ENCODE measurements at places on chromosomes 1 and 21.

GRCh38 chr1:36528361-36529349 is 45.9 kb upstream of the CSF3R start:
- no peak for DNase-seq

DNA sequence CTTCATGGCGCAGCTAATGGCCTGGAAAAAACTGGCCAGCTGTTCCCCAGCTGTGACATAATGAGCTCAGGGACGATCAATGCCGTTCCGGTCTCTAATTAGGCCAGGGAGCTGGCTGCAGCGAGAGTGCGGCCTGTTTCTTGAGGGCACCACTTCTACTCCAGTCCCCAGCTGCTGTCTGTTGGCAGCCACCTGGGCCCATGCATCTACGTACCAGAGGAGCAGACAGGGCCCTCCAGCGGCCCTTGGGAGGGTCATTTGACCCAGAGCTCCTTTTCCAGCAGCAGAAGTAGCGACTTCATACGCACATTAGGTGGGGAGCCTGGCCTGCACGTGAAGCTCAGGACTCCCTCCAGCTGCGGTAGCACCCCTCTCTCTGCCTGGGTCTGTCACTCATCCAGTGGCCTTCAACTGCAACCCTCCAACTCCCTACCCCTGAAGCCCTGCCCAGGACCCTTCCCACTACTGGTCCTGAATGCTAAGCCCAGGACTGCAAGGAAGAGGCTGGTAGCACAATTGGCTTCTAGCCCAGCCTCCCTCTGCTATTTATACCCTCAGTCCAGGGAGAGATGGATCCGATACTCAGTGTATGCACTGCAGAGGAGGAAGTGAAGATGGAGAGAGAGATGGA is 9.1 kb upstream of the GPR61 start:
- peak; percentile 66 for DNase-seq

DNA sequence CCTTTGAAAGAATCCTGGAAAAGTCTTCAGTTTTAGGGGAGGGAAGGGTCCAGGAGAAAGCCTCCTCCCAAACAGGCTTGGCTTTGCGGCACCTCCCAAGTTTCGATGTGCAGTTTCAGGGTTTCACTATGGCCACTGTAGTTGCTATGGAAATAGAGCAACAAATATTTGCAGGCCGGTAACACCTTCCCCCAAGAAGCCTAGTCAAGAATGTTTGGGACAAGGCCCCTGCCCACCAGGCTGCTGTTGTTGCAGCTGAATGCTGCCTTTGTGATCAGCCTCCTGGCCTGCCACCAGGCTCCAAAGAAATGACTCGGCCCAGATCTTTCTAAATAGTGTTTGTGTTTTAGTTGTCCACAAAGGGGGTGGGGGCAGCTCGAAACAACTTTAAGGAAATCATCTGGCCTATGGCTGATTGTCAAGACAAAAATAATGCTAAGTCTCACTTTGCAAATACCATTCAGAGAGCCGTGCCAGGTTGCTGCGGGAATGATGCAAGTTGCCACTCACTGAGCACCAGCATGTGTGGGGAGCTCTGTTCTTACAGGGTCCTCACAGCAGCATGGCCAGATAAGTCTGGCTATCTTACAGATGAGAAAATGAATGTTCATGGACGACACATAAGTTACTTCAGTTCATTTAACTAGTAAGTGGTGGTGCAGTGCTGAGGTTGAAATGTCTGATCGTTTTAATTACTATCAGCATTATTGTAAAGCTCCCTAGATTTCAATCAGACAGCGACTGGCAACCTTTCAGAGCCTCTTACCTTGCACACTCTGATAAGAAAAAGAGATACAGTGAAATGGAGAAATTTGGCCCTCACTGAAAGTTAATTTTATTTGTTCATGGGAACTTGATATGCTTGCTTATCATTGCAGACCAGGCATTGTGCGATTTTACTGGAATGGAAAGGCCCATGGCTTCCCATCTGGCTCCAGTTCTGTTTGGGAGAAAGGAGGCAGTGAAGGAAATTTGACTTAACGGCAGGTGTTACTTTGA is 91.2 kb upstream of the JUN start:
- DNase-seq = peak; percentile 46

DNA sequence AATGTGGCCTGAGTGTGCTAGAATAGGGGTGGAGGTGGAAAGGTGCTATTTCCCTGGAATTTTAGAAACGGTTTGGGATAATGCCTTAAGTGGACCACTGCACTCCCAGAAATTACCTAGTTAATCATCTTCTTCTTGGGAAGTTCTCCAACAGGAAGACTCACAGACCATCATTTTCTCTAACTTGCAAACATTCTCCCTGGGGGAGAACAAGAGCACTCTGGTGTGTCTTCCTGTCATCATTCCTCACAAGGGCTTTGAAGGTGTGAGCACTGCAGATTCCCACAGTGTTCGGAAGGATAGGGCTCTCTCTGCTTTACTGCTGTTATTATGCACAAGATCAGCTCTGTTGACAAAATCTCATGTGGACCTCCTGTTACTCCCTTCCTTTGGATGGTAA is 54.9 kb upstream of the TSPAN2 start:
- no peak for DNase-seq

- no peak for DNase-seq
Observed at GRCh38 chr1:24803987-24804530, 58.8 kb downstream of the CLIC4 start.

DNA sequence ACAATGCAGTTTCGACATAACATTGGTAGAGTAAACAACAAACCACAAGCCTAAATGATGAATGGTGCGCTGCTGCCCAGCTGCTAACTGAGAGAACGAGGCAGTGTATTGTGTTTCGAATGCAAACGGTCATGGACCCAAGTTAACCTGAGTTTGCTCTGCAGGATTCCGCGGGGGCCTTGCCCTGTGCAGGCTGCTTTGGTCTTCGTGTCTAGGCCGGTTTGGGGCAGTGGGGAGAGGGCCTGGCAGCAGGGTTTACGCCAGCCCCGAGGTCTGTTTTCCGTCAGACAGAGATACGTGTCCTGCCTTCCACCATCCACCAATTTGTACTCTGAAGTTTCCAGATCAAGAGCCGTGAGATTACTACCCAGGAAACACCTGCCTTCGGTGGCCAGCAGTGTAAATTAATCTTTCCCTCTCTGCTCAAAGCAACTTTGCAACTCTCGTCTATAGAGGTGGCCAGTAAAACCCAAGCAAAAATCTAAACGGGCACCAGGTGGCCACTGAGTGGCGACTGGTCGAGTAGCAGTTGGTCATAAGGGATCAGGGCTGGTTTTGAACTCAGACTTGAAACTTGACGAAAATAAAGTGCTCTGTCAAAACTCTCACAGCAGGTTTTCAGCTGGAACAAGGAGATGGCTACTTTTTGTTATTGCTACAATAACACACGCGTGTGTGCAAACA is 6.3 kb upstream of the PRDM15 start:
- no peak for DNase-seq

DNA sequence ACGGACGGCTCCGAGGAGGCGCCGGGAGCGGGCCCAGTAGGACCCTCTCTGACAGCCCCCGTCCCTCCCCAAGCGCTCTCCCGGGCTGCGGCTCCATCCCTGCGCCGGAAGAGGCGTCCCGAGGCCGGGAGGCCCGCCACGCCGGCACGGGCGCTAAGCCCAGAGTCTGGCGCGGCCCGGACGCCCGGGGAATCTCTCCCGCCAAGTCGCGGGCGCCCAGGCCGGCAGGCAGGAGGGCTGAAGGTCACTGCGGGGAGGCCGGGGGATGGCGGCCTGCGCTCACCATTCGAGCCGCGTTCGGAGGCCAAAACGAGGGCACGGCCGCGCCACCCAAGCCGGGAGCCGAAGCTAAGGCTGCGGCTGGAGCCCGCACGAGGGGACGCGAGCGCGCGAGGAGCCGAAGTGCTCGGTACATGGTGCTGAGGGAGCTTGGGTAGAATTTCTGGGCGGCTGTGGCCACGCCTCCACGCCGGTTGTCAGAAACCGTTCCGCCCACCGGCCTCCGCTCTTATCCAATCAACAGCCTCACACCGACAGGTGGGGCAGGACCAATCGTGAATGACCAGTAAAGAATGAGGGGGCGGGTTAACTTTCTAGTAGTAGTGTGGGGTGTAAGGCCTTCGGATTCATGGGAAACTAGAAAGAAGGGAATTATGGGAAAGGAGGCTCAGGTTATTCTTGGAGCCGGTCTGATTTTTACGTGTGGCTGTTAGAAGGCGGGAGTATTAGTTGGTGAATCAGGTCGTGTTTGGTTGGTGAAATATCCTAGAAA is at the start of gene FH:
FH (minus strand) TSS at position 448 of the 772 bp plus-strand sequence; CDS start at position 415, 33 bp downstream.
- DNase-seq = peak; percentile 91

DNA sequence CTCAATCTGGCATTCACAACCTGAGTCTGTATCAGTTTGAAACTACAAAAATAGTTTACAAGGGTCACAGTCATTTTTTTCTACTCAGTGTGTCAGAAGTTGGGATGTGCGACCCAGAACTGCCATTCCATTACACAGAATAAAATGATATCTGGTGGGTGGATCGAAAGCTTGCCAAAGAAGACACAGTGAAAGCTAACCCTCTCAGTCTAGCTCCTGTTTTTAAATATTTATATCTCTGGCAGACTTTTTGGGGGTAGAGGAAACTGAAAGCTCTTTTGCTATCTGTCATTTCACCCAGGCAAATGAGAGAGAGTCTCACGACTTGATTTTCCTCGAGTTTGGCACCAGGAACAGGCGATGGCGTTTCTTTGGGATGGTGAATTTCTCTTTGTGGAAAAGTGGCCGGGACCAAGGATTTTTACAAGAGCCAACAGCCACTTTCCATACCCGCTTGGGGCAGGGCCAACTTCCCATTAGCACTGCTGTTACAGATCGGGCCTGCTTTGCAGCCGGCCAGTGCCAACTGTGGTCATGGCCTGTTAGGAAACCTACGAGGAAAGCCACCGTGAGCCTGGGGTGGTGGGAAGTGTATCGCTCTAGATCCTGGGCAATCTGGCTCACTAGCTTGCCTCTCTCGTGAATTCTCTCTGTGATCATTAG is 185.5 kb upstream of the NFIA start:
- no peak for DNase-seq

DNA sequence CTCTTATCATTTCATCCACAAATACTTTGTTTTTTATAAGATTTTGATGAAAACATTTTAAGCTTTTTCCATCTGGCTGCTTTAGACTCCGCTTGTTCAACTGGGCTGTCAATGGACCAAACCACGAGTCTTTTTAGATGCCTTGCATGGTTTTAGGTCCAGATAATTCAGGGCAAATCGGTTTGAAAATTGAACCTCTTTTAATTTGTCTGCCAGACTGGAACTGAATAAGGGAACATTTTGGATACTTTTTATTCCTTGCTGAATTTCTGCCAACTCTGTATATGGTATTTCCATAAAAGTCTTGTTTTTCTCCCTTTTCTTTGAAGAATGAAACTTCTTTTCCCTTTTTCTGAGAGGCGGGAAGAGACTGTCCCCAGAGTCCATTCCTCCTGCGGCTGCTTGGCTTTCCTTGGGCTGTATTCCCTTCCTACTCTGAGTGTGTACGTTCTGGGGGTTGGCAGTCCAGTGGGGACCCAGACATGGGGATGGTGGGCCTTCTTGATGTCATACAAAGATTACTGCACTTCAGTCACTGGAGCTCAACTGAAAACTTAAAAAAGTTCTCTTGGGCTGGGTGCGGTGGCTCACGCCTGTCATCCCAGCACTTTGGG is 46.5 kb upstream of the CNN3 start:
- no peak for DNase-seq

GRCh38 chr1:71667216-71667615 is 586.4 kb upstream of the ZRANB2 start:
- DNase-seq = no peak

DNA sequence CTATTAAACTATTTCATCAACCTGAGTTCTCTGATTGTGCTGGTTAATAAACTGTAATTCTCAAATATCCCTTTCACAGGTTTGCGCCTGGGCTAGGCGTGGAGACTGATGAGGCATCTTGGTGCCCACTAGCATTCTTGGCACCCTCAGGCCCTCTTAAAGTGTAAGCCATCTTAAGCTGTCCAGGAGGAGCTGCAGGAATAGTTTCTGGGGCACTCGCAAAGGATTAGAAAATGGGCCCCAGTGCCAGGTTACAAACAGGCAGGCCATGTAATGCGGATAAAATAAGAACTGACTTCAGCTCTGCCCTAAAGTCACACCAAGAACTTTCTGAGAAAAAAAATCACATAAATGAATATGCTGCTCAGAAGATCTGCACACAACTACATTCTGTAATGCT is 1.1 kb downstream of the CASQ2 start:
- no peak for DNase-seq

DNA sequence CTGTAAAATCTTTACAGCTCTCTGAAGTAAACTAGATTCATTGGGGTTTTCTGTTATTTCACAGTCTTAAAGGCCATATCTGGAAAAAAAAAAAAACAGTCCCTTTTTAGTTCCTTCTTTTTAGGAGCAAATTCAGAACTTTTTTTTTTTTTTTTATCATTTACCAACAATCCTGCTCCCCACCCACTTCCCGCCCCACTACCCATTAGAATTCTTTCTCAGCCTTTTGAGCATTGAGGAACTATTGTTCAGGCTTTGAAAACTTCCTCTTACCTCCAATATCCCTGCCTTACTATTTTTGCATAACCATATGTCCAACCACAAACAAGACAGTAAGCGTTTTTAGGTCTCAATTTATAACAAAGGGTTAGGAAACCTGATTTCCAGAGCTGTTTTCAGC is 330.1 kb downstream of the PLPP3 start:
- DNase-seq = no peak

- DNase-seq = no peak
Observed at GRCh38 chr1:54888080-54888733, 1.2 kb upstream of the DHCR24 start.

- DNase-seq = peak; percentile 32
Observed at GRCh38 chr1:56390232-56390867, 189.0 kb downstream of the PLPP3 start.

DNA sequence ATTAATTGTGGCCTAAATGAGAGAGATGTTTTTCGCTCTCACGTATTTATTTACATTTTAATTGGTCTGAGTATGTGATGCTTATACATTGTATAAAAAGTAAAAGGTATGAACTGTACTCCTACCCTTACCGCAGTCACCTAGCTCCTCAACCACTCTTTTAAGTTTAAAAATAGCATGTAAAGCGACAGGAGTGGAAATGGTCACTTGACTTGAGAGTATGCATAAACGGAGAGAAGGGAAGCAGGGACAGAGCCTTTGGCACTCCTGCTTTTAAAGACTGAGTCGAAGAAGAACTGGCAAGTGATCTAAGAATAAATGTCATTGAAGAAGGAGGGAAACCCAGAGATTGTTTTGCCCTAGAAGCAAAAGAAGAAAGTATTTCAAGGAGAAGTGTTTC is 11.5 kb upstream of the DDX59 start:
- DNase-seq = no peak

DNA sequence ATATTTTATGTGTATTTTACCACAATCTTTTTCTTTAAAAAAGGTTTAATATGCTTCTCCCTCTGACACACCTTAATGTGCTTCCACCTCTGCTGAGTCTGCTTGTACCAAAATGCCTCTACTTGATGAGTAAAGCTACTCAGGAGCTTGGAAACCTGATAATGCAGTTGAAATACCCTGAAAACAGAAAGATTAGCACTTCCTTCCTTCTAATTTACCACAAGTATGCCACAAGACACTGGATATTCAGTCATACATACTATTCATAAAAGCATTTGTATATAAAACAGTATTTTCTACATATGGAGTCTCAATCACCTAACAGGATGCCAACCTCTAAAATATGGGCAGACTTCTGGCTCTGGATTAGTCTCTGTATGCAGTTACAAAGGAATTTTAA is 55.0 kb downstream of the SLC35D1 start:
- DNase-seq = no peak

- DNase-seq = no peak
Observed at GRCh38 chr1:209402697-209403096, 180.8 kb upstream of the CAMK1G start.

All from SK-N-SH (cell line).